ENCODE measurements at places on chromosomes 2 and 18. TPM values are rescaled to one million over a fixed set of nuclear protein-coding genes. Genes with fewer than 3 reads are reported as not detected.

The SIGLEC15 gene
- 0.19 TPM for total RNA-seq

The STAT4 gene
- total RNA-seq, result 23.0 TPM

The KCNE4 gene
- 2.5 TPM for total RNA-seq

The APOB gene
- total RNA-seq, result 0.39 TPM

- no peak for DNase-seq
- no peaks in the 10 kb centered on the region for H3K4me1 ChIP-seq
- H3K4me3 ChIP-seq, result no peak overlapping the region
- no peaks in the 10 kb centered on the region for H3K36me3 ChIP-seq
- H3K27ac ChIP-seq, result no peak overlapping the region
- H3K27me3 ChIP-seq, result no peaks in the 10 kb centered on the region
Observed at GRCh38 chr18:58345875-58346274, 283.0 kb downstream of the ALPK2 start.

DNA sequence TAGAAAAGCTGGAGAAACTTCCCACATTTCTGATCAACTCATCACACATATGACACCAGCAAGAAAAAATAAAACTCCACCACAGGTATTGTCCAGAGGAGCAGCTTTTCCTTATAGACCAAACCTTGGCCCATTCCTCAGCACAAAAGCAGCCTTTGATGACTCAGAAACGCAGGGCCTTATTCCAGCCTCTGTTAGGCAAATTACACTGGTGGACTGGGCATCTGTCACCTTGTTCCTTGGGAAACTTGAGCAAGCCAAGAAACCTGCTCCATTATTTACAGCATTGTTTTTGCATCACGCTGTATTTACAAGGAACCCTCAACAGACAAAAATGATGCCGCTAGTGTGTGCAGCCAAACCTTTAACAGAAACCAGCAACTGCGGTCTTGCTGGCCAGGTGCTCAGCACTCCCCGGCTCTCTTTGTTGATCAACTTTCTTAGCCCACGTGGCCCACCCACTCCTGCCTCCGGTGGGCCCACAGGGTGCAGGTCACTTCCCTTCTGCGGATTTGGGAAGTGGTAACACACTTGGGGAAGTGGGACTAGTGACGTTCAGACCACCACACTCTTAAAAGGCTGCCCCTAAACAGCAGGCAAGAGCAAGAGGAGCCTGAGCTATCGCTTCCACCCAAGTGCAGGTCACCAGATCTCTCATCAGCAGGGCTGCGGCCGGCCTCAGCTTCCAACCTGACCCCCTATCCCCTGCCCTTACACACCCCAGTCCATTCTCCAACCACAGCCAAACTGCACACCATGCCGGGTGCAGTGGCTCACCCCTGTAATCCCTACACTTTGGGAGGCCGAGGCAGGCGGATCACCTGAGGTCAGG, 1.5 kb downstream of the AP1S3 start:
- H3K4me3 ChIP-seq, result no peak overlapping the region
- no peak for DNase-seq
- no peak overlapping the region for H3K27ac ChIP-seq
- no peaks in the 10 kb centered on the region for H3K27me3 ChIP-seq

- H3K27ac ChIP-seq, result no peak overlapping the region
- no peaks in the 10 kb centered on the region for H3K27me3 ChIP-seq
- H3K4me3 ChIP-seq, result no peak overlapping the region
Observed at GRCh38 chr2:198285216-198285615, 480.8 kb downstream of the PLCL1 start.

DNA sequence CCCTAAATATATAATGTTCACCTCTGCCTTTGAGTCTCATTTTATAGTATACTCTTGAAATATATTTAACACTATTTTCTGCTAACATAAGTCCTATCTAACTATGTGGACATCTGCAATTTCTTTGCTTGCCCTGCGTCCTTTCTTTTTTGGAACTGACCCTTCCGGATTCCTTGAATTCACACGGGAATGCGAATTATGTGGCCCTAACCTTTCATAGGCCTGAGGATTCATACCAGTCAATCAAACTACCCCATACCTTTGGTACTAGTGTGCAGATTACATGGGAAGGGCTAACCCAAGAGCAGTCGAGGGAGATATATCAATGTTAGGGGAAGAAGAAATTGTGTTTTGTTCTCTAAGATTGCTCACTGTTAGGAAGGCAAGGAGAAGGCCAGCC, 56.4 kb downstream of the NRXN1 start:
- H3K27ac ChIP-seq, result no peak overlapping the region
- no peaks in the 10 kb centered on the region for H3K36me3 ChIP-seq
- H3K4me1 ChIP-seq, result no peaks in the 10 kb centered on the region
- H3K27me3 ChIP-seq, result no peaks in the 10 kb centered on the region

DNA sequence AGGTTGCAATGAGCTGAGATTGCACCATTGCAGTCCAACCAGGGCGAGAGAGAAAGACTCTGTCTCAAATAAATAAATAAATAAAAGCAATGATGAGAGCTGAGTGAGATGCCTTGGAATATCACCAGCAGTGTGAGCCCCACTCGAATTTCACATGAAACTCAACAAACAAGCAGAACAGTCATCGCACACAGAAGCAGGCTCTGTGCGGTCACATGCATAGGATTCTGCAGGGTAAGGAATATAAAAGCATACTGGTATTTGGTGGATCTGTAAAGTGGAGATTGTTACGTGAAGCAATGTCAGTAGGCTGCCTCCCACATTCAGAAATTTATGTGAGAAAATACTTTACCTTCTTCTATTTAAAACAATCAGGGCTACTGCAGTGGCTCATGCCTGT, 18.0 kb upstream of the AP1S3 start:
- H3K36me3 ChIP-seq, result no peaks in the 10 kb centered on the region
- no peak overlapping the region for H3K27ac ChIP-seq
- peaks cover 9% of the 10 kb centered on the region for H3K4me1 ChIP-seq
- H3K27me3 ChIP-seq, result no peaks in the 10 kb centered on the region
- no peak overlapping the region for H3K4me3 ChIP-seq

DNA sequence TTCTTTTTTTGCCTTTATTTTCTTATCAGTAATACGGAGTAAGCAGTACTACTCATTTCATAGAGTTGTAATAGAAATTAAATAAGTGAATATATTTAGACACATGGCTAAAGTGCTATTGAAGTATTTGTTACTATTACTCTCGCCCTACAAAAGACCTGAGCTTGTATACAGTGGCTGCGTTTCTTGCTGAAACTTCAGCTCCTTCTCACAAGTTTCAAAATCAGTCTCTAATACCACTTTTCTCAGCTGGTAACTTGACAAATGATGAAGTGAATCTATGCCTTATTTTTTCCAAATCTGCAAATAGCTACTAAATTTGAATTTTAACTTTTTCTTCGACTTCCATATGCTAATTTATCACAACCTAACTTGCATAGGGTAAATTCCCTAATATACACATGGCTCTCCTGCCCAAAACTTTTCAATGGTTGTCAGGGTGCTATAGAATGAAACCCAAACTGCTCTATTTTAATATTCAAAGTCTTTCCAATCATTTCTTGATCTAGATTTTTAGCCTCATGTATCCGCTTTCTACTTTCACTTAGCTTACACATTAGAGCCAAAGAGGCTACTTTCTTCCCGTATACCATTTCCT, 347.8 kb upstream of the GULP1 start:
- H3K27ac ChIP-seq, result no peak overlapping the region
- H3K36me3 ChIP-seq, result no peaks in the 10 kb centered on the region
- H3K4me3 ChIP-seq, result no peak overlapping the region
- no peaks in the 10 kb centered on the region for H3K27me3 ChIP-seq

- H3K27me3 ChIP-seq, result no peaks in the 10 kb centered on the region
- no peak overlapping the region for H3K4me3 ChIP-seq
- no peaks in the 10 kb centered on the region for H3K4me1 ChIP-seq
- no peaks in the 10 kb centered on the region for H3K36me3 ChIP-seq
Observed at GRCh38 chr2:11901351-11902069, 155.1 kb downstream of the LPIN1 start.

DNA sequence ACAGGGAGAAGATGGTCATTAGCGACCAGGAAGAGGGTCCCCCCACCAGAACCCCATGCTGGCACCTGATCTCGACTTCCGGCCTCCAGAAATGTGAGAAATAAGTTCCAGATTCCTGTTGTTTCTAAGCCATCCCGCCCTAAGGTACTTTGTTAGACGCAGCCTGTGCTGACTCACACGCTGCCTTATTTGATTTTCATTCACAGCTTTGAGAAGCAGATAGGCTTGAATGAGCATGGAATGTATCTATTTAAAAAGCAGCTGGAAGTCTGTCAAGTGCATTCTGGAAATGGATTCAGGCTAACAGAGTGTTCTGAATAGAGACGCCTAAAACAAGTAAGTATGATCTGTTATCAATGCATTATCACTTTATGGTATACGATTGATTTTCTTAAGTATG, 8.3 kb upstream of the IL1R2 start:
- H3K4me3 ChIP-seq, result no peak overlapping the region
- peaks cover 10% of the 10 kb centered on the region for H3K4me1 ChIP-seq
- no peaks in the 10 kb centered on the region for H3K27me3 ChIP-seq

Data from testis (tissue), 5 donors.